ENCODE measurements at places on chromosomes 2 and 18.

- no peak for DNase-seq
These were observed 8.4 kb upstream of the C18orf32 start for GRCh38 chr18:49495480-49495879.

- DNase-seq = no peak
These were observed 254.5 kb downstream of the TFCP2L1 start for GRCh38 chr2:121030523-121030922.

DNA sequence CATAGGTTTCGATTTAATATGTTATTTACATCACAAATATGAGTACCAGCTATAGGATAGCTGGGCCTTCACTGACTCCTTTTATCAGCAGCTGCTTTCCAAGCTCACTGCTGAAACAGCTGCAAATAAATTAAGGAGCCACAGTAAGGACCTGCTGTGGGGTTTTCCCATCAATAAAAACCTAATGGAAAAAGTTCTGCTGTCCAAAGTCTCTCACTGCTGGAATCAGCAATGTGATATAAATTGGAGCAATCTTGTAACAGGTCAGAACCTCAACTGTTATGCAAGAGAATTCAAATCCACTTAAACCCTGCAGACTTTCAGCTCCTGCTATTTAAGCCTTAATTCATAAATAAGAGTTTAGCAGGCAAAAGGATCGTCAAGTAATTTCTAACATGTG lies 61.3 kb downstream of the NEB start:
- no peak for DNase-seq

DNA sequence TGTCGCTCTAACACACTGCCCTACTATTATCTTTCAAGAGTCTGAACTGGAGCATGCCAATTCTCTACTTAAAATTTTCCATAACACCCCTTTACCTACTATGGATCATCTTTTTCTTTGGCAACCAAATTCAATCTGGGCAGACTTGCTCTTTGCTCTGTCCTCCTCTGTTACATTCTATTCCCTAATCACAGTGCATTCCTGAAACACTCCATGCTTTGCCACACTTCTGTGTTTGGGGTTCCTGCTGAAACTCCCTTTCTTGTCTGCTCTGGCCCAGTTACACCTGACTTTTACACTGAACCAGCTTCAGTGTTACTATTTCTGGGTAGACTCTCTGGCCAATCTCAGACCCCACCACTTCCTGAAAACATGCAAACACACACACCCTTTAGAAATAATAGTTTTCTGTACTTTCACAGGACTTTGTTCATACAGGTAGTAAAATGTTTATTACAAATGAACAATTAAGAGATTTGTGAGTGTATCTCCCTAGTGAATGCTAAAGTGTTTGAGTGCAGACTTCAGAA lies 119.9 kb upstream of the DCC start:
- no peak for DNase-seq

- DNase-seq = no peak
These were observed 10.0 kb upstream of the LYPD6 start for GRCh38 chr2:149320362-149320761.
